GM20000 (cell line): ENCODE measurements at places on chromosomes 16 and 17.

GRCh38 chr17:68570526-68570925 is 30.6 kb downstream of the FAM20A start:
- DNase-seq = no peak

DNA sequence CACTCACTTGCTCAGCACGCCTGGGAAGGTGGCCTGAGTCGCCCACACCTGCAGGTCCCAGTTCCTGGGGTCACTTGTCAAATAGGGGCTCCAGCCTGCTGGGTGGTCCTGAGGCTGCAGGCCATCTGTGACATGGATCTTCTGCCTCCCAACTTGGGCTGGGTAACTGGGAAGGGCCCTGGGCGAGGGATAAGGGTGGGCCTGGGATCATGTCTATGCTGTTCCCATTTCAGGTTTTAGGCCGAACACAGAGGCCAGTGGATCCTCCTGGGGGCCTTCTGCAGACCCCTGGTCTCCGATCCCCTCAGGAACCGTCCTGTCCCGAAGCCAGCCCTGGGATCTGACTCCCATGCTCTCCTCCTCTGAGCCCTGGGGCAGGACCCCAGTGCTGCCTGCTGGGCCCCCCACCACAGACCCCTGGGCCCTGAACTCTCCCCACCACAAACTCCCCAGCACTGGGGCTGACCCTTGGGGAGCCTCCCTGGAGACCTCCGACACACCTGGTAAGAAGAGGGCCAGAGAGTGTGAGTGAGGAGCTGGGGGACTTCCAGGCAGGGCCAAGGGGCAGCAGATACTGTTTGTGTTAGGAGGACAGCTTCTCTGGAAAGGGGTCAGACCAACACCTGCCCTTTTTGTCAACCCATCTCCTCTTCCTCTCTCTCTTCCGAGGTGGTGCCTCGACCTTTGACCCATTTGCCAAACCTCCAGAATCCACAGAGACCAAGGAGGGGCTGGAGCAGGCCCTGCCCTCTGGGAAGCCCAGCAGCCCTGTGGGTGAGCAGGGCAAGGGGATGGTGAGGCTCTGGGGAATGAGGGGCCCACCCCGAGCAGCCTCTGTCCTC is 6.2 kb upstream of the SPATA20 start:
- DNase-seq = no peak

GRCh38 chr16:77221482-77221881 is 22.3 kb downstream of the SYCE1L start:
- no peak for DNase-seq

- DNase-seq = no peak
Observed at GRCh38 chr17:77440560-77440981, 299.8 kb downstream of the SEC14L1 start.

DNA sequence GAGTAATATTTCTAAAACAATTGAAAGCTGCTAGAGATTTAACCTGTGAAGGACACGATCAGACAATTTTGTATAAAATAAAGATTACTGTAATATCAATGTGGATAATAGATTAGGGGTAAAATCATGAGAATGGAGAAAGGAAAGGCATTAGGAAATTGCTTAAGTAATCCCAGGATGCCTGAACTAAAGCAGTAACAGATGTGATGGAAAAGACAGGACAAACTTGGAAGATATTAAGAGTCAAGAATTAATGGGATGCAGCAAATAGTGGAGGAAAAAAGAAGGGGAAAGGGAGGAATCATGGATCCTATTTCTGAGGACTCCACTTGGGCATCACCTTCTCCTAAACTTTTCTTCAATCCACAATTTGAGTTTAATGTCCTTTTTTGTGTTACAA is 437.1 kb upstream of the PMFBP1 start:
- no peak for DNase-seq

GRCh38 chr16:66167564-66168291 is 198.8 kb upstream of the CDH5 start:
- no peak for DNase-seq

DNA sequence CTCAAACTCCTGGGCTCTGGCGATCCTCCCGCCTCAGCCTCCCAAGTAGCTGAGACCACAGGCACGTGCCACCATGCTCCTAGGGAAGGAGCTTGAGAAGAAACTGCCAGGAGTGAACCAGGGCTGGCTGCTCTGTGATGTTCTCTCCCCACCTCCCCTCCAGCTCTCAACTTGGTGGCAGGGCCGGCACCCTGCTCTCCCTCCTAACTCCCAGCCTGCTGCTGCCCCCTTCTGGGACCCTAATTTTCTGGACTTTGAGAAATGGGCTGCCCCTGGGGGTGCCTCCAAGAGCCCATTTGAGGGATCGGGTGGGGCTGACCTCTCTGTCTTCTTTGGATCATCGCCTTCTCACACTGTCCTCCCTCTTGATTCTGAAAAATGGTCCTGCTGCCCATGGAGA is 14.9 kb upstream of the STAT3 start:
- peak; percentile 85 for DNase-seq

- no peak for DNase-seq
Observed at GRCh38 chr17:18129041-18129502, 20.5 kb downstream of the MYO15A start.

DNA sequence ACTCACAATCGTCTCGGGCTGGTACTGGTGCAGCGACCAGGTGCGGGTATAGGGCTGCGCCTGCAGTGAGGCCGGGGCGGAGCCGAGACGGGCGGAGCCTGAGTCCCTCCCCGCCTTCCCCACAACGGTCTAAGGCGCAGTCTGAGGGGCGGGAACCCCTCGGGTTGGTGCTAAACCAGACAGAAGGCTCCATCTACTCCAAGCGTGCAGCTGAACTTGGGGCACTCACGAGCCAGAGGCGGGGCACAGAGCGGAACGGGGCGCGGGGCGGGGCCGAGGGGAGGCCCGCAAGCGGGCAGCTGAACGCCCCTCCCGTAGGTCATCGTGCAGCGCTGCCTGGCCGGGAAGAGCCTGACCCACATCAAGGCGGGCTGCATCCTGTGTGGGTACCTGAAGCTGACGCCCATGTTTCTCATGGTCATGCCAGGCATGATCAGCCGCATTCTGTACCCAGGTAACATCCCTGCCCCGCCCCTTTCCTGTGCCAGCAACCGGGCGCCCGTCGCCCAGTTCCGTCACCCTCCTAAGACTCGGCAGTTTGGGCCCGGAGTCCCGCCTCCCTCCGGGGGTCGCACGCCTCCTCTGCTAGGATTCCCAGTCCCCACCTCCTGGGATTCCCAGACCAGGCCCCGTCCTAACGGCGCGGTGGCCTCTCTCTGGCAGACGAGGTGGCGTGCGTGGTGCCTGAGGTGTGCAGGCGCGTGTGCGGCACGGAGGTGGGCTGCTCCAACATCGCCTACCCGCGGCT is 5.0 kb downstream of the SLC5A2 start:
- peak; percentile 86 for DNase-seq

GRCh38 chr17:74994440-74994839 is 7.0 kb downstream of the CDR2L start:
- no peak for DNase-seq

DNA sequence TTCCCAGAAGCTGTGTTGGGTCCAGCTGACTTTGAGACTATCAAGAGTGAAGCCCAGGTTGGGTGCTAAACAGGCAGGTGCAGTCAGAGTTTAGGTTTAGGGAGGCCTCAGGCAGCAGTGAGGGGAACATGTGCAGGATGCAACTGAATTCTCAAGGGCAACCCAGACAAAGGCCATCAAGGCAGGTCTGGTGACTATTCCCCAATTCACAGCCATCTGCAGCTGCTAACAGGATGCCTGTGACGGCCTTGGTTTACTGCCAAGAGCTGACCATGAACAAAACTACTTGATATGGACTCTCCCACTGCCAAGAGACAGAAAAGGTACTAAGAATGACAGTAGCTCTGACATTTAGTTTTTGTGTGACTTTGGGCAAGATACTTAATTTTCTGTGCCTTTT is 45.2 kb upstream of the BCAR1 start:
- DNase-seq = no peak

- DNase-seq = peak; percentile 84
Observed at GRCh38 chr17:82668631-82669099, 20.4 kb upstream of the WDR45B start.

GRCh38 chr17:4840893-4841242 is 7.7 kb downstream of the MINK1 start:
- DNase-seq = no peak

DNA sequence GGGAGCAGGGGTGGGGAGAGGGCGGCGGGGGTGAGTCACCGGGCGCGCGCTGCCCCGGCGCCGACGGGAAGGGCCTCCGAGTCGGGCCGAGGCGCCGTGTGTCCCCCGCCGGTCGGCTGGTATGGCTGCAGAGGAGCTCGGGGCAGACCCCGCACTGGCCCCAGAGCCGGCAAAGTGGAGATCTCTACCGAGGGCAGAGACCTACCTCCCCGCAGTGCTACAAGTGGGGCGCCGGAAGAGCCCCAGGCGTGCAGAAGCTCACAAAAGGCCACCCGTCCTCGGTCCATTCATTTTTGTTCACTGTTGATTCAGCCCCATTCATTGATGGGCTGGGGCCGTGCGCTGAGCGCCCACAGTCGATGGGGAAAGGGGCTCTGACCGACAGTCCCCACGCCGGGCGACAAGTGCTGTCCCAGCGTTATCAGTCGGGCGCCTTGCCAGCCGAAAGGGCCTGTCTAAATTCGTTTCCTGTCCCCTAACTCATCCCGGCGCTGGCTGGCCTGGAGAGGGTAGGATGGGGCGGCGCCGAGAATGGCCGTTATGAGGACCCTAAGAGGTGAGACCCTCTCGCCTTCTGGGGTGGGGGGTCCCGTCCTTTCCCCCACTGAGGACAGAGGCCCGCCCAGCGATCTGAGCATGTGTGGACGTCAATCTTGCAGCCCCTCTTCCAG is 709 bp upstream of the ENO3 start:
- no peak for DNase-seq

DNA sequence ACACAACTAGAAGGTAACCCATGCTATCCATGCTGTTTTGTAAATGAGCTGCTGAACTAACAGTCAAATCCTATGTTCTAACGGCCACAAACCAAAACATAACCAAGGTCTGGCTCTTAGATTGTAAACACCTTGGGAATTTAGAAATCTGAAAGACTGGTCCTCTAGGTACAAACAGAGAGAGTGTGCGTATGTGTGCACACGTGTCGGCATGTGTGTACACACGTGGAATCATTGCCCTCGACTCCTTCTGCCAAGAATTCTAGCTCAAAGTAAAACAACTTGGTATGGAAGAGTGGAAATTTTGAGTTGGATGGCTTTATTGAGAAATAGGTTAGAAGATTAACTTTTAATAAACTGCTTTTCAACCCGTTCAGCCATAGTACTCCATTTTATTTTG is 18.1 kb upstream of the GHDC start:
- DNase-seq = no peak

- DNase-seq = no peak
Observed at GRCh38 chr16:68786685-68787418, 49.8 kb downstream of the CDH1 start.

DNA sequence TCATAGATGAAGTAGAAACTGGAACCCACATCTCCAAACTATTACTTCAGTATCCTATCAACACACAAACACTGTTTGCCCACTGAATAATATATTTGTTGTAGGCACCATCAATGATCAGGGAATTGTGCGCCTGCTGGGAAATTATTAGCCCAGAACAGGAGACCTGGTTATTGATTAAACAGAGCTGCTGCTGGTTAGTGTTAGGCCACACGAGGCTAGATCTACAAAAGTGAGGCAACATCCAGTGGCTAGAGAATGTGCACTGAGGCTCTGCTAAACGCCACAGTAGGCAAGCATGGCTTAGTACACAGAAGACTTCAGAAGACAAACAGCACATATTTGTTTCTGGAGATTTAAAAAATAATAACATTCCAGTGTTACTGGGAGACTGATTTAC is 11.0 kb downstream of the ABHD15 start:
- DNase-seq = no peak

DNA sequence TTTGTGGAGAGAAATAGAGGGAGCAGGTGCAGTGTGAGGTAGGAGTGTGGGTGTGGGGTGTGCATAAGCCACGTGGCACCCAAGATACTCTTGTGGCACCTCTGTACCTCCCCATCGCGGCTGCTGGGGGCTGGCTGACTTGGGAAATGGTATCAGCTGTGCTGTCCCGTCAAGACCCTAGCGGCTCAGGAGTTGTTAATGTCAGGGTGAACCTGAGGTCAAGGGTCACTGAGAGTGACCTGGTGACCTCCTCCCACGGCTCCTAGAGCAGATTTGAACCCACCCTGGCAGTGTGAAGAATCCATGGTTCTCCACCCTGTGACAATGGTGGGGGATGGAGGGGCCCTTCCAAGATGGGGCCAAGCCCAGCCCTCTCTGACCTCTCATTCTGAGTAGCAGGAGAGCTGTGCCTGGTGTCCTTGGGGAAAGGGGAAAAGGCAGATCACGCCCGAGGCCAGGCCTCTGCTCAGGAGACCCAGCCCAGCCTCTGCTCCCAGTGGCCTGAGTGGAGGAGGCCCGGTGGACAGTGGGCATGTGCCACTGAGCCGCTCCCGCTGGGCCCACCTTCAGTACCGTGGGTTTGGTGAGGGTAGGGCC is 3.0 kb upstream of the WFIKKN2 start:
- no peak for DNase-seq

DNA sequence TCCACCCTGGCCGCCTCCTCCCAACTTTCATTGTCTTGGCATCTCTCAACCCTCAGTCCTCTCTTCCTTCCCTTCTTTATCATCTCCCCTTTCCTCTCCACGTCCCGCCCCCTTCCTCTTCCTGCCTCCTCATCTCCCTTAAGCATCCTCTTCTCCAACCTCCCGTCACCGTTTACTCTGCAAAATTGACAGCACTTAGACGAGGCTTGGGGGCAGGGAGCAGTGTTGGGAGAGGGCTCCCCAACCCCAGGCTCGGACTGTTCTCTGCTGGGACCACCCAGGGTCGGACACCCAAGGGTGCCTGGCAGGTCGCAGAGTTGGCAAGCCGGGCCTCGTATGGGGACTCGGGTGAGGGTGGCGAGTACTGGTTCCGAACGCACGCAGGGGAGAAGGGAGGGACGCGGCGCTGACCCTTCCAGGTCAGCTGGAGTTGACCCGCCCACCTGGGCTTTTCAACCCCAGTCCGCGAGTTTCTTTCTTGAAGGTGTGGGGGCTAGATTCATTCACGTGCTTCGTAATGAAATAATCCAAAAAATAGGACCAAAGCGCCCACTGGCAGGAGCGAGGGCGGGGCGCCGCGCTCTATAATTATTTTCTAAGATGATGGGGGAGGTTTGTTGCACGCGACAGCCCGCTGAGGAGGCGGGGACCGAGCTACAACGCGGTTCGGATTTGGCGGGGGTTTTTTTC is 775 bp upstream of the PAGR1 start:
- no peak for DNase-seq
